ENCODE measurements at places on chromosomes 11 and 22.

- DNase-seq, result peak; percentile 43
Measured at GRCh38 chr11:46489656-46490560, 98.3 kb upstream of the CHRM4 start.

DNA sequence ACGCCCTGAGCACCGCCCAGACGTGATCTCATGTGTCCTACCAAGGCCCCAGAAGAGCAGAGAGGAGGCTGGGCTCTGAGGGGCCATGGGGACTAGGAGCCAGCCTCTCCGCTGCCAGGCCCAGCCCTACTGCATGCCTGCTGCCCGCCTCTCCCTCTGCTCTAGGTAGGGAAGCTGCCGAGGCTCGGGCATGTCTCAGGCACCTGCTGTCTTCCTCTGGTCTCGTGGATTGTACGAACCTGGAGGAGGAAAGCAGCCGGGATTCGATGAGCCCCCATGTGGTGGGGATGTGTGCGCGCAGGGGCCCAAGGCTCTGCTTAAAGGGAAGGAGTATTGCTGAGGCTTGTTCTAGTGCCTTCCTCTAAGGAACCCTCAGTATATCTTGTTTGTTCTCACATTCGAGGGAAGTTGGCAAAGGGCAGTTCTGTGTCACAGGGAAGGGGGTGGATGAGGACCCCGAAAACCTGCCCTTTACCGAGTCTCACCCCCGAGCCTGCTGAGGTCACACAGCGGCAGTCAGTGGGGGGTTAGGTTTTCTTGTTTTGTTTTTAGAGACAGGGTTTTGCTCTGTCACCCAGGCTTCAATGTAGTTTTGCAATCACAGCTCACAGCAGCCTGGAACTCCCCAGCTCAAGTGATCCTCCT lies 21.2 kb downstream of the DAGLA start:
- no peak for DNase-seq

DNA sequence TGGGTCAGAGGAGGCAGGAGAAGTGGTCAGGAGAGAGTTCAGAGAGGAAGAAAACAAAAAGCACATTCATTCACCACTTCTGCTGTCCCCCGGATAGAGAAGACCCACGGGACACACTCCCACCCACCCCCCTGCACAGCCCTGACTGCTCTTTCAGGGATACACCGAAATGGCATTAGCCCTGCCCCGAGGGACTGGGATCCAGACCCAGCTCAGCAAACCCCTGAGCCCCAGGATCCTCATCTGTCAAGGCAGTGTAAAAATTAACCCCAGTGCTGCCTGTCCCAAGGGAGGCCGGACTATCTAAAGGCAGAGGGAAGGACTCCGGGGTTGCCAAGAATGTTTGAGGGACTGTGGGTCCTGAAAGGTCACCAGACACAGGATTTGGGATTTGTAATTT lies 31.2 kb downstream of the TPBGL start:
- no peak for DNase-seq

GRCh38 chr11:44834846-44835245 lies 108.1 kb downstream of the TSPAN18 start:
- no peak for DNase-seq

- DNase-seq, result no peak
Measured at GRCh38 chr22:50061141-50061823, 3.2 kb upstream of the TTLL8 start.

DNA sequence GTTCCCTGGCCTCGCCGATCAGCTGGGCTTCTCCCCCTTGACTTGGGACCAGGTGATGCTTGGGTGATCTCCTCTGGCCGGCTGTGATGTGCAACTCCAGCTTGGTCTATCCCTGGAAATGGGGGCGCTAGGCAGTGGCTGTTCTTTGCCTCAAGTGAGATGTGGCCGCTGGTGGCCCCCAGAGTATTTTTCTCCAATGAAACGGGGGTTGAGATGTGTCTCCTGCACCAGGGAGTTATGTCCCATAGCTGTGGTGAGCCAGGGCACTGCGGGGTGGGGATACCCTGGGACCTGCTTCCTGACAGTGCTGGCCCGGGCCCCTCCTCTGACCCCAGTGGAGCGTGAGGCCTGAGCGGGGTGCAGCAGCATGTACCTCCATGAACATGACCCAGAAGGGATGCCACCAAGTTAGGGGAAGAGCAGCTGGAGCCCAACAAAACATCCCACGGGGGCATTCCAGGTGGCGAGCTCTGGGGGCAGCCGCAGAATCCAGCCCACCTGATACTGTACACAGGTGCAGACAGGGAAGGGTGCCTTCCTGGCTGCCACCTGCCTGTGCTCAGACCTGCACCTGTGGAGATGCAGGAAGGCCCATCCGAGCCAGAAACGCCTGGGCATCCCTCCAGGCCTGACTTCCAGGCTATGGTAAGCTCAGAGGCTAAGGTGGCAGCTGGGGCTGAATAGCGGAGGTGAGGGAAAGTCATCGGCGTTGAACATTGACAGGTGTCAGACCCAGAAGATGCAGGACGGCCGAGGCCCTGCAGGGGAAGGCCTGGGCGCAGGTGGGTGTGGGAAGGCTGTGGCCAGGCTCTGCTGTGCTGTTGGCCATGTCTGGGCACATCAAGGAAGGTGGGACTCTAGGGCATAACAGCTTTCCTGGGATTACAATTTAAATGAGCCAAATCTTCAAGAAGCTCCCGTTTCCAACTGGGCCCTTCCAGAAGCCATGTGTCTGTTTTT lies 97.3 kb downstream of the CTTN start:
- no peak for DNase-seq

GRCh38 chr11:12050470-12051286 lies 42.3 kb upstream of the DKK3 start:
- DNase-seq, result no peak

DNA sequence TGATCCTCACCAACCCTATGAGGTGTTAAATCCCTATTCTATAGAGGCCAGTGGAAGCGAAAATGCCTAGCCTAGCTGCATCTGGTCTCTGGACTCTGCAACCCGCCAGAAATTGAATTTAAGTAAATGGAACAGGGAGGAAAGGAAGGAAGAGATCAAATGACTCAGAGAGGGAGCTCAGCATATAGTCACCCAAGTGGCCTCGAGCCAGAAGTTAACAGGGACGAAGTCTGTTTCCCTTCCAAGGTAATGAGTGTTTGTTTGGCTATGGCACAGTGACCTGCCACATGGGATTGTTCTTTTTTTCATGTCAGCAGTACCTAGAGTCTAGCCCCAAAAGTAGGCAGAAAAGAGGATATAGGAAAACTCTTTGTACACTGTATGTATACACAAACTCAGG lies 66.3 kb downstream of the PAK1 start:
- no peak for DNase-seq

- DNase-seq, result no peak
Measured at GRCh38 chr11:35111161-35112055, 27.6 kb upstream of the CD44 start.

GRCh38 chr11:88377646-88378045 lies 40.1 kb upstream of the CTSC start:
- DNase-seq, result no peak

DNA sequence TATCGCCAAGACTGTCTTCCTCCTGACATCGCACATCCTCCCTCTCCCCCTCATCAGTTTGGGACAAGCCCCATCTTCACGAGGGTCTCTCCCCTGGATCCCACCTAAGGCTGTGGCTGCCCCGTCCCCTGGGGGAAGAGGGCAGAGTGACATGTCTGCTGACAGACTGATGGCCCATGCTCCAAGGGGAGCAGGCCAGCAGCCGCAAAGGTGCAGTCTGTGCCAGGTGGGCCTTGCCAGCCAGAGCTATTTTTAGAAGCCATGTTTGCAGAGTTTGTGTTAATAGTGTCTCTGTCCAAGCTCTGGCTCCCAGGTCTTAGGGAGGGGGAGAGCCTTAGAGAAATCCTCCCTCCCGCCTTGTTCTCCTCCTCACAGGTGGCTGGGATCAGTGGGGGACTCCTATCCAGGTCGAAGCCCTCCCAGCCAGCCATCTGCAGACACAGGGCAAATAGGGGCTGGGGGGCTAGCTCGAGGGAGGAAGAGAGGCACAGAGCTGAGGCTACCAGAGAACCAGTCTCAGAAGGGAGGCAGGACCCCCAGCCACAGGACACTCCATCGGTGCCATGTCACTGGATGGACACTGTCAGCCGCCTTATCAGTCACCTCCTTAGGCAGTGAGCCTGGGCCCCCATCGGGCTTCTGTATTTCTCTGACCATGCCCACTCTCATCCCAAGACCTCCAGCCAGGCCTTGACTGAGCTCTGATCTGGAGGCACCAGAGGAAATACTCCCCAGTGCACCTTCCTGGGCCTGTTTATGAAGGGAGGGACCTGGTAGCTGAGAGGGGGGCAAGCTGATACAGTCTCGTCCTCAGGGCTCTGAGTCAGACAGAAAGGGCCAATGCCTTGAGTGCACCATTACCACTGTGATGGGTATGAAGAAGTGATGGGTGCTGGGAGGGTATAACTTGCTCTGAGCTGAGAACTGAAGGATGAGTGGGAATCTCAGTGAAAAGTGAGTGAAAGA lies 49.3 kb downstream of the CHRDL2 start:
- no peak for DNase-seq

- DNase-seq, result no peak
Measured at GRCh38 chr22:17103351-17103750, 17.8 kb downstream of the TMEM121B start.

Measured in B cell (primary cell).